Lung microvascular endothelial cell (primary cell): ENCODE measurements at places on chromosomes 5 and 9.

GRCh38 chr9:115888131-115888530 lies 265.5 kb upstream of the PAPPA start:
- DNase-seq: no peak

DNA sequence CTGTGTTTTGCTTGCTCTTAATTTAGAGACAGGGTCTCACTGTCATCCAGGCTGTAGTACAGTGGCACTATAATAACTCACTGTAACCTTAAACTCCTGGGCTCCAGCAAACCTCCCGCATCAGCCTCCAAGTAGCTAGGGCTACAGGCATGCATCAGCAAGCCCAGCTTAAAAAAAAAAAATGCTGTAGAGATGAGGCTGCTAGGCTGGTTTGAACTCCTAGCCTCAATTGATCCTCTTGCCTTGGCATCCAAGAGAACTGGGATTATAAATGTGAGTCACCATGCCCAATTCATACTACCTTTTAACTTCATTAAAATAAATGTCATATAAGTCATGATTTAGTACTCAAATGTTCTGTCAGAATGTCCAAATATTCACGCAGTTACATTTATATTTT lies 2195.7 kb upstream of the C9orf72 start:
- DNase-seq: no peak

- DNase-seq: no peak
Observed at GRCh38 chr5:168307022-168307421, 15.6 kb downstream of the WWC1 start.

- DNase-seq: no peak
Observed at GRCh38 chr9:89541798-89542197, 43.9 kb upstream of the SEMA4D start.

GRCh38 chr9:93065135-93065720 lies 6.7 kb downstream of the SUSD3 start:
- no peak for DNase-seq

DNA sequence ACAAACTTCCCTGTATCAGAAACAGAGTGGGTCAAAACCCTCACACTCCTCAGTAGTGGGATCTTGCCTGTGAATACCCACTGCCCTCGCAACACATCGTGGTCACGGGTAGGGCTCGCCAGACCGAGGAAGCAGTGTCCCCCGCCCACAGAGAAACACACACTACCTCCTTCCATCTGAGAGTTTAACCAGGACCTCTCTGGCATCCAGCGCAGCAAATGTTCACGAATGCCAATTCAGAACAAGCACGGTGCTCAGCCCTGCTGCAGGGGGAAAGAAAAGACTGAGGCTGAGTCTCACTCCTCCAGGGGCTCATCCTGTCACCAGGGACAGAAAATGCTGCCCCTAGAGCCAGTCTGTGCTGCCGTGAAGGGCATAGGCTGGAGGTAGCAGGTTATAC lies 42.5 kb upstream of the SYNPO start:
- DNase-seq: no peak

- no peak for DNase-seq
Observed at GRCh38 chr9:83430681-83431080, 107.5 kb downstream of the FRMD3 start.

DNA sequence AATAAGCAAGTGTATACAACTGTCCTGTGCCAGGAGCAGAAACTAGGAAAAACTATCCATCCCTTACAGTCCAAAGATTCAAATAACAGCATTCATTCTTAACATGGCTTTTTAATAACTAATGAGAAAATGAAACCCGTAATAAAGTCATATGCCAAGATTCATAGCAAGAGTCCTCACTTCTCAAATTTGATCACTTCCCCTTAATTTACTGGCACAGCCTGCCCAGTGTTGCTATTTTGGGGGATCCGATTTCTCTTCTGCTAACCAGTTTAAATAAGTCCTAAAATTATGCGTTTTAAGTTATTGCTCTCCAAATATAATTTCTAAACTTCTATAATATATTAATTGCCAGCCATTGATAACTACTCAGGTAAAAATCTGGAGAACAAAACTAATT lies 177.0 kb upstream of the PTGER4 start:
- no peak for DNase-seq

- peak; percentile 46 for DNase-seq
Observed at GRCh38 chr9:136514022-136514714, 31.3 kb upstream of the SEC16A start.

- no peak for DNase-seq
Observed at GRCh38 chr5:109041317-109041716, 293.6 kb downstream of the FER start.

DNA sequence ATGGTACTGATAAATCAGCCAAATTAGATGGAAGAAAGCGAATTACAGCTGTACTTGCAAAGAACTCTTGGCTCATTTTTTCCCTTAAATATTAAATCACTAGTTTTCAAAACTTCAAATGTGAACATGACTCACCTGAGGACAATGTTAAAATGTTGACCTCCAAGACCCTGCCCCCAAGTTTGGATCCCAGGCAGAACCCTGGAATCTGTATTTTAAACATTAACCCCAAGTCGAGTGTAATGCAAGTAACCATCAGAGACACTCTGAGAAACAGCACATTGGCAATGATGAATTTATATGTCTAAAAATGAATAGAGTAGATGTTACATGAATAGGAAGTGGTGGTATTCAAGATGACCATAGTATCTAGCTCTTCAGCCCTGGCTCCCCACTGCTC lies 2.3 kb upstream of the CD274 start:
- DNase-seq: no peak

- DNase-seq: no peak
Observed at GRCh38 chr9:117494401-117495090, 79.7 kb upstream of the ASTN2 start.

DNA sequence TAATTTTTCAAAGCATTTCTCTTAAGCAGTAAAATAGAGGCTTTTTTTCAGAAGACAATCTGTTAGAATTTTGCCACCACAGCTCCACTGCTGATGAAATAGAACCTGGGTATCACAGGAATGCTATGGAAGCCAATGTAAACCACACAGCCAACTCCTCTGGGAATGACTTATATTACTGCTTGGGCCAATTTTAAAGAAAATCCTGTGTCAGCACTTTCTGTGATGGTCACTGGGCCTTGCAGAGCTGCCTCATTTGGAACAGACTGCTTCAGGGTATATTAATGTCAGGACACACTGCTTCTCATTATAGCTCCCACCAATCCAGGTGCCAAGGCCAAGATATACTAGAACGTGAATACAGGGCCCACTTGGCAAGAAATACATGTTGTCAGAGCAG lies 144.1 kb upstream of the ACTBL2 start:
- no peak for DNase-seq

- DNase-seq: no peak
Observed at GRCh38 chr9:79034583-79034982, 537.2 kb upstream of the TLE4 start.

GRCh38 chr9:97305501-97306298 lies 1.8 kb upstream of the CCDC180 start:
- no peak for DNase-seq

DNA sequence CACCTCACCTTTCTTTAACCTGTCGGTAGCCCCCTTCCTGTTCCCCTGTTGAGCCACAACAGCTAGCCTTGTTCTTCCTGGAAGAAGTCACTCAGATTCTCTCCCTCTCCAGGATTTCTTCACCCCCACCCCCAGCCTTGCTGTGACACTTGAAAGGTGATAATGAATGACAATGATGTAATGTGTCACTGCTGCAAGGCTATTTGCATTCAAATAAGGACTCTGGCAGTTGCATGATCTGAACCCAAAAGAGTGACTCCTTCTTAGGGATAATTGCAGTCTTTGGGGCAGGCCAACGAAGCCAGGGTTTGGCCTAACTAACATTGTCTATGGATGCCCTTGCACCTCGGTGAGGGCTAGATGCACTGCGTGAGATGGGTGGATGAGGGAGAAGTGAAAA lies 154.4 kb upstream of the CLINT1 start:
- no peak for DNase-seq

DNA sequence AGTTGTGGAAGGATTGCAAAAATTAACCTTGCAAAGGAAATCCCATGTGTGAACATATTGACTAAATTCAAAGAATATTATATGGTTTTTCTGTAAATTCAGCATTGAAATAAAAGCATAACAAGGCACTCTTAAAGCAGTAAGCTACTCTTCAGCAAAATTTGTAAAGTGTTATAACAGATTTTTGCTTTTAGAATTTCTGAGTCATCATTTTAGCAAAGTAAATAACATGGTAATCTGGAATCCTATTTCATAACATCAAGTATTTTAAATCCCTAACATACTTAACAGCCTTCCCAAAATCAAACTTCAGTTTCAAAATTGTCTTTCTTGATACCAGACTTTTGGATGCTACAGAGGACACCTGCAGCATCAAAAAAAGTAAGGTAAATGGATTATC lies 436.0 kb upstream of the CDH9 start:
- DNase-seq: no peak

DNA sequence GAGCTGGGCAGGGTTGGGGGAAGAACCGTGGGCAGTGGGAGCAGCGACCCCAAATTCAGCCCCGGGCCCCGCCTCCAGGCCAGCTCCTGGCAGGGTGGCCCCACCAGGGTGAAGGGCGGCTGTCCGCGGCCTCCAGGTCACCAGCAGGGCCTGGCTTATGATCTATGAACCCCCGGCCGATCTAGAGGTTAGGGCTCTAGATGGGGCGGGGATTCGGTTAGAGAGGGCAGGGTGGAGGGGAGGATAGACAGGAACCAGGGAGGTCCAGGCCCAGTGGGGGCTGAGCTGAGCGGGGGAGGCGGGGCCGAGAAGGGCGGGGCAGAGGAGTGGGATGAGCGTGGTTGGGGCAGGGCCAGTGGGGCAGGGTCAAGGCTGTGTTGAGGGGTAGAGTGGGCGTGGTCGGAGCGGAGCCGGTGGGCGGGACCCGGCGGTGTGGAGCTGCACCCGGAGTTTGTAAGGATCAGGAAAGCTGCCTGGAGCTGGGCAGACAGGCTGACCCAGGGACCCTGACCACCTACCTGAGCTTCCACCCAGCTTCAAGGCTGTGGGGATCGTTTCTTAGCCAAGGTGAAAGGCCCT lies 29.3 kb upstream of the OBP2B start:
- DNase-seq: peak; percentile 58

DNA sequence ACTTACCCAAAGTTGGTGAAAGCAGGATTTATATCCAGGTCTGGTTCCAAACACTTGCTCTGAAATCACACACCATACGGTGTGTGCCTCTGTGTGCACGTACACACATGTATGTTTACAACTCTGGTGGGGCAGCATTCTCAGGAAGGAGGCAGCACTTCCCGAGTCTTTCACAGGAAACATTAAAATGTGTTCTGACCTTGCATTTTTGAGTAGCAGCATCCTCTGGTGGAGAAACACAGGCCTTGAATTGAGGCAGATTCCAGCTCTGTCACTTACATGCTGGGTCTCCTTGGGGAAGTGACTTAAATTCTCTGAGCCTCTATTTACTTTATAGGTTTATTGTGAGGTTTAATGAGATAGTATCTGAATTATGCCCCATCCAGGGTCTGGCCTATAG lies 126.4 kb downstream of the RGS3 start:
- DNase-seq: peak; percentile 84

DNA sequence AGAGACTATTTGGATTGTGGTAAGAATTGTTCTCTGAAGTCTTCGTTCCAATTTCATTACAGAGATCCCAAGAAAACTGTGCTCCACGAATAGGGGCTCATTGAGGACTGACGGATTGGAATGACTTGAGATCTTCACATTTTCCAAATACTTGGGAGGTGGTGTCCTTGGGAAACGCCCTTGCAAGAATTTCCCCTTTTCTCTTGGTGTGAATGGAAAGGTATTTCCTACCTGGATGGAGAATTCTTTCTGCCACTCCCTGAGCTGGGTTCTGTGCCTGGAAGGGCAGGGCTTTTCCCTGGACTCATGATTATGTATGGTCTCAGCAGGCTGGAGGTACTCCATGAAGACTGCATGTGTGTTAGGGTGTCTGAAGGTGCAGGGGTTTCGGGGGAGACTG lies 53.9 kb downstream of the SNX18 start:
- no peak for DNase-seq

- no peak for DNase-seq
Observed at GRCh38 chr9:131627648-131628458, 82.5 kb downstream of the PRRT1B start.

DNA sequence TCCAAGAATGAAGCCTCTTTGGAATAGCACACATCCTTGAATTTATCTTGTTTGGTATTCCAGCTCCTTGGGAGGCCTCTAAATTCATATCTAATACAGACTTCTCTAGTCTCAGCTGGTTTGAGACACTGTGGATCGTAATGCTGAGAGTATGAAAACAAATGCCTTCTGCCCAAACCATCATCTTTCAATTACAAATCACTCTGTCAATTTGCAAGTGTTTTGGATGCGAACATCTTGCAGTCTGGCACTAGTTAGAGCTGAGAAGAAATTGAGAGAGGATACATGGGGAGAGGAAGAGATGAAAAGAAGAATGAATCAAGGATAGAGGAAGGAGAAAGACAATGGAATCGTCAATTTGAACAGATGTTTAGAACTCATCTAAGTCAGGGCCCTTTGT lies 342.6 kb downstream of the ASTN2 start:
- DNase-seq: no peak

- no peak for DNase-seq
Observed at GRCh38 chr5:160253441-160253840, 24.1 kb downstream of the FABP6 start.

DNA sequence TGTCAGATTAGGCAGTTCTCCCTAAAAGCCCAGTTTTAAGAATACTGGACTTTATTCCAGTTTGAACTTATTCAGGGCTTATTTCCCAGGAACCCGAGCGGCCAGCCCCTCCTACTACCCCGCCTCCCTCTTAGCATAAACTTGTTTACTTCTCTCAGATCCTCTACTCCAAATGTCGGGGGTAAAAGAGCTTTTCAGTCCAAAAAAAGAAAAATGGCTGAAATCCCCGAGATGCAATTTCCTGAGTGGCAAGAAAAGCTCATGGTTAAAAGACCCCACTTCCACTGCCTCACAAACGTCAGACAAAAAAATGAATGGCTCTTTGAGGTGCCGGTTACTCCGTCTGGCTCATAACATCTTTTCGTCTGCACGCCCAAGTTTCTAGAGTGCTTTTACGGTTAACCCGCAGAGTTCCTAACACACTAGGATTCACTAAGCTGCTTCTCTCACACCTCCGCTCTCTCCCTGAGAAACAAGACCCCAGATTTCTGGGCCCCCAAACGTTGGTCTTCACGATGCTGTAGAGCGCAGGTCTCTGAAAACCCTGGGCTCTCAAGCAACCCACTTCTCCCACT lies 402 bp downstream of the BRD8 start:
- DNase-seq: peak; percentile 45

GRCh38 chr9:121331992-121332685 lies 37.9 kb downstream of the STOM start:
- peak; percentile 45 for DNase-seq

DNA sequence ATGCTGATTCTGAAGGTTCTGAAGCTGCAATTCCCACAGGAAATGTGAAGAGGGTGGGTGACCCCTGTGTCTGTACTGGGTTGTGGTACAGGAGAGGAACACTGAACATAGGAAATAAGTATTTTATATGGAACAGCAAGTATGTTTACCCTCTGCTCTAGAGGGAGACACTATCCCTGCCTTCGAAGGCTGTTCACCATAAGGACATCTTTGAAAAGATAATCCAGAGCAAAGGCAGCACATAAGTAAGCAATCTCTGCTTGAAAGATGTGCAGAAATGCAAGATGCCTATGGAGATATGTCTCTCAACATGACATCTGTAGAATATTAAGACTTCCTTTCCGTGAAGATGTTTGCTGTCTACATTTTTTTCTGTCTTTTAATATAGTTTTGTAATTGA lies 184.4 kb upstream of the EFNA5 start:
- peak; percentile 12 for DNase-seq
